ENCODE measurements at places on chromosomes 1 and 21.

DNA sequence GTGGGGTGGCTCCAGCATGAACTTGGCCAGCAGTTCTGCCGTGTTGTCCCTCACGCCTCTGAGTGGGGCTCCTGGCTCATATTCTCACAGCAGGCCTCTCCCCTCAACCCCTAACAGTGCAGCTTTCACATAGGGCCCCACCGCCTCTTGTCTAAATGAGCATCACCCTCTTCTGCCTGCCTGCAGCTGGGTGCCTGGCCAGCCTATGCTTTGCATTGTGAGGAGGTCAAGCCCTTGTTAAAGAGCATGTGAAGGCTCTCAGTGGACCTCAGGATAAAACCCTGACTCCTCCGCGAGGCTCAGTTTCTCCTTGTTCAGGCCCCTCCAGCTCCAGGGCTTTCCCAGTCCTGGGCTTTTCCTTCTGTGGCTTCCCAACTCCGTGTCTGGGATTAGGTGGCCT is 34.8 kb downstream of the CRYAA start:
- no peak for DNase-seq

DNA sequence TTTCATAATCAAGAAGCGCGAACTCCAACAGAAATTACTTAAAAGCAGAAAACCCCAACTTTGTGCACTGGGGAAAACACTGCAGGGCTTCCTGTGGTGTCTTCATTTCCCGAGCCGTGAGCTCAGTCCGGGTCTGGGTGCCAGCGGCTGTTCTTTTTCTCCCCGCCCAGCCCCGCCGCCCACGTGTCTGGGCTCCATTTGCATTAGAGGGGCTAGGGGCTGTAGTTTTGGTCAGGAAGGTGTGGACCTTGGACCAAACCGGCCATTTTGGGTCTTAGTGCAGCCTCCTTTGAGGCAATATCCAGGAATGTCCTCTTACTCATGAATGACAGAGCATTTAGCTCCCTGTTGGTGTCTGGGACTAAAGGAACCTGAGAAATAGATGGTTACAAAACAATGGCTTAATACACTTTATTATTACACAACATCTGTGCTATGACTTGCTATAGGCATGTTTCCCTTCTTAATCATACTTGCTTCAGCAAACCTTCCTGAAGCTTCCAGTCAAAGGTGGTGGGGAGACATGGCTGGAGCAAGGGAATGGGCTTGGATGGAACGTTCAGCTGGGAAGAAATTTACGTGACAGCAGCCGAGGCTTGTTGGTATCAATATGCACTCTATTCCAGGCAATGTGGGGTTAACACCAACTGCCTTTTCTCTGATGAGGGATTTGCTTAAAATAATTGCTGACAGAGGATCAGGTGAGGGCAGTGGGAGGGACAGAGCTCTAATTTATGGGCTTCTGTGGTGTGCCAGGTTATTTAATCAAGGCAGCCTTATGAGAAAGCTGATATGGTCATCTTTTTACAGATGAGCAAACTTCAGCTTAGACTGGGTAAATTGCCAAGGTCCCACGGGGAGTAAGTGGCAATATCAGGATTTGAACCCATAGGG is 1.1 kb downstream of the AGTRAP start:
- DNase-seq, result peak; percentile 44

DNA sequence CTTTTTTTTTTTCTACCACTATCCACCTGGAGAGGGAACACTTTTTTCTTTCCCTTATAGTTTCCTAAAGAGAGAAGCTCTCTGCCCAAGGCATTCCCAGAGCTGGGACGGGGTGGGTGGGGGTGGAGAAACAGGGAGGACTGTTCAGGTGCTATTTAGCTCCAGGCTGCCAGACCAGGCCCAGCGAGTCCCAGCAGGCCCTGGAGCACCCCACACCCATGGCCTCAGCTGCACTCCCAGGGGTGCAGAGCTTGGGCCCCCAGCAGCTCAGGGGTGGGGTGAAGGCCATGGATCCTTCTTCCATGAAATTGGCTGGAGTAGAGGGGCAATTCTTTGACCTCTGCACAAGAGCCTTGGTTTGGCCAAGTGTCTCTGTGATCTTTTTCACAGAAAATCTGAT is 4.1 kb downstream of the ETV3L start:
- DNase-seq, result no peak

DNA sequence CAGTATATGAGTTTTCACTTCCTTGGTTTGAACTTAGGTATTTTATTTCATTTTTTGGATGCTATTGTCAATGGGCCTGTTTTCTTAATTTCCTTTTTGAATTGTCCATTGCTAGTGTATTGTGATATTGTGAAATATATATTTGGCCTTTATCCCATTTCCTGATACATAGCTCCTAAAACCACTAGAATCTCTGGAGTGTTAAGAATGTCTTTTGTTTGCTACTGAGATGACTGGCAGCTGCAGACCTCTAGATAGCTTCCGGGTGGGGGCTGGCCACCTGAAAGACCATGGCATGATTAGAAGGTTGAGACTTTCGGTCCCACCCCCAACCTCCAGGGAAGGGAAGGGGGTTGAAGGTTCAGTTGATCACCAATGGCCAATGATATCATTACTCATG is 245.4 kb downstream of the KCNJ6 start:
- no peak for DNase-seq

GRCh38 chr1:64915381-64916274 is 50.7 kb downstream of the JAK1 start:
- no peak for DNase-seq

GRCh38 chr1:20850021-20850420 is 62.9 kb upstream of the HP1BP3 start:
- DNase-seq, result no peak

All from central memory CD4-positive, alpha-beta T cell (primary cell).